ENCODE measurements at places on chromosomes 3 and 15.

DNA sequence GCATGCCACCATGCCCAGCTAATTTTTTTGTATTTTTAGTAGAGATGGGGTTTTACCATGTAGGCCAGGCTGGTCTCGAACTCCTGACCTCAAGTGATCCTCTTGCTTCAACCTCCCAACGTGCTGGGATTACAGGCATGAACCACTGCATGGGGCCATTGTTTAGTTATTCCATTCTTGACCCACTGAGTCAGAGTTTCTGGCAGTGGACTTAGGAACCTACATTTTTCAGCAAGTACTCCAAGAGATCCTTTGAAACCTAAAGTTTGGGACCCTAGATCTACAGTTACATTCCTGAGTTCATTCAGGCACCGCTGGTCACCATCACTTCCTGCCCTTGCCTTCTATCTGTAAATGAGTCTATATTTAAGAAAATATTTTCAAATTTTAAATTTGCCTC lies 1.4 kb upstream of the TNFSF10 start:
- no peak for DNase-seq

DNA sequence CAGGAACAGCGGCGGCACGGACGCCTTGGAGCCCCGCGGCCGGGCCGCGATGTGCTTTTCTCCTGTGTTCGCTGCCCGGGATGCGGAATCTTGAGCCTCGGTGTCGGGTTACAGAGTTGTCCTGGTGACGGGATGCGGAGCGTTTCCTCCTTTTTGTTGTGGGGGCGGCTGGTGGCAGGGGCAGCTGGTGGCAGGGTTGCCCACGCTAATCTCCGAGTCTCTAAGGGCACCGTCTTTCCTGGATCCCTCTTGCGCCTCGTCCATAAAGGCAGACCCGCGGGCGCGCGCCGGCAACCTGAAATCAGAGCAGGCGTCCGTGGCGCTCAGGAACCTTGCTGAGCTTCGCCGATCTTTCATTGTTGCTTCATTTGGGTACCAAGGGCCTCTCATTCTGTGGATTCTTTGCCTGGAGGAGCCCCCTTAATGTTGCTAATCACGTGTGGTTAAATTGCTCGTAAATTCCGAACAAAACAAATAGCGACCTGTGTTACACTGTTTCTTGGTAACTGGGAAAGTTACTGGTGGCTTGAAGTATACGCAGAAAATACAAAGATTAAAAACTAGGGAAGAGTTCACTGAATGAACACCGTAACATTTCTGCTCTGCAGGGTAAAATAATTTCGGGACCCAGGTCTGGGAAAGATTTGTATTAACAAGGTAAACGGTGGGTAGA lies 844 bp upstream of the PFN2 start:
- peak; percentile 21 for DNase-seq

DNA sequence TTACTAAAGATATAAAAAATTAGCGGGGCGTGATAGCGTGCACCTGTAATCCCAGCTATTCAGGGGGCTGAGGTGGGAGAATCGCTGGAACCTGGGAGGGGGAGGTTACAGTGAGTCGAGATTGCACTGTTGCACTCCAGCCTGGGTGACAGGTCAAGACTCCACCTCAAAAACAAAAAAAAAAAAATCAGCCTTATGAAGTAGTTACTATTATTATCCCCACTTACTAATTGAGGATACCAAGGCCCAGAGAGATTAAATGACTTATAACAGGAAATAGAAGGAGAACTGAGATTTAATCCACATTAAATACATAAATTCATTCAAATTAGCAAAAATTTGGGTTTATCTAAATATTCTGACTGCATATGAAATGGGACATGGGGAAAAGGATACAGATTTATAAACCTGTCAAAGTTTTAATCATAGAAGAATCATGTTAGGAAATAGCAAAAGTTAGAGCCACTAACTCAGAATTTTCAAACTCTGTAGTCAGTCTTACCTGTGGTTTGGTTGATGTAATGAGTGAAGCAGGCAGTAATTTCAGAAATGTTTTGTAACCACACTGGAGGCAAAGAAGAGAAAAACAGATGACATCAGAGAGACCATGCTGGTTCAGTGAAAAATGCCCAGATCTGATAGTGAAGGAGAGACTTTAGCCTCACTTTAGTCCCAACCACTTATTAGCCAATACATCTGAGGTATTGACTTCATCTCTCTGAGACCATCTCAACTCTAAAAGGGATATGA lies 25.0 kb upstream of the ACAP2 start:
- no peak for DNase-seq

- DNase-seq: no peak
Measured at GRCh38 chr3:187698499-187699399, 3.6 kb downstream of the RTP2 start.

DNA sequence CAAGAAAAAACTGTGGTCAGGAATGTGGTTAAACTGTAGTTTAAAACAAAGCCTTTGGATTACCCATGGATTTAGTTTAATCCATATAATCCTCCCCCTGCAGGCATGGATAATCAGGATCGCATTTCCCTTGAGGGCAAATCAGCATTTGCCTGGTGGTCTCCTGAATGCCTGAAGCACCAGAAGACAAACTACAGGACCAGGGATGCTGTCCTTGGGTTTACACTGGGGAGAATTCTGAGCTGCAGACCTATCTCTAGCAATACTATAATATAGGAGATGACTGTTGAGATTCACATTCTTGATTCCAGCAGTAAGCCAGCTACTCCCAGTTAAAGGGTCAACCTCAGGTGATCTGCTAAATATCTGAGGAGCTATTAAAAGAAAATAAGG lies 10.6 kb downstream of the PIK3CB start:
- no peak for DNase-seq
